ENCODE measurements at places on chromosomes 12 and 14.

DNA sequence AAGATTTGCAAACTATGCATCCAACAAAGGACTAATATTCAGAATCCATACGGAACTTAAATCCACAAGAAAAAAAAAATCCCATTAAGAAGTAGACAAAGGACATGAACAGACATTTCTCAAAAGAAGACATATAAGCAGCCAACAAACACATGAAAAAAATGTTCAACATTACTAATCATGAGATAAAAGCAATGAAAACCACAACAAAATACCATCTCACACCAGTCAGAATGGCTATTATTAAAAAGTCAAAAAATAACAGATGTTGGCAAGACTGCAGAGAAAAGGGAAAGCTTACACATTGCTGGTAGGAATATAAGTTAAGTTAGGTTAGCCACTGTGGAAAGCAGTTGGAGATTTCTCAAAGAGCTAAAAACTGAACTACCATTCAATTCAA, 16.2 kb downstream of the CDK17 start:
- no peak for DNase-seq

- DNase-seq = no peak
Observed at GRCh38 chr12:15538881-15539280, 216.6 kb downstream of the PTPRO start.

DNA sequence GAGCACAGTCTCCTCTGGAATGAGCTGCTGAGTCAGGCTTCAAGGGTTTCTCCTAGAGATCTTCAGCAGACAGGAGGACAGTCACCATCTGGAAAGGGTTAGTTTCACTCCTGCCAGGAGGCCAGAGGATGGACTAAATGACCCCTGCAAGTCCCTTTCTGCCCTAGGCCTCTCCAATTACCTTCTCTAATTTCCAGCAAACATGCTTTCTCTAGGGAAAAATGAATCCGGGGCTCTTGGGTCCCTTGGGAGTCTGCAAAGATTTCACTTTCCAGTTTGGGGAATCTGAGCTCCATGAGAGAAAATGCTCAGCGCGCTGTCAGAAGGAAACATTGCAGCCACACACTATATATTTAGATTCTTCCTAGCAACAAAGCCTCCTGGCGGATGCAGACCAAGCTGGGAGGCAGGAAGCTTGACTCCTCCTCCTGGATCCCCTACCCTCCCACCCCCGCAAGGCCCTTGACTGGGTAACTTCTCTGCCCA, 184.4 kb upstream of the CCND2 start:
- DNase-seq = no peak

GRCh38 chr12:52148464-52149181, 43.2 kb downstream of the KRT80 start:
- no peak for DNase-seq

DNA sequence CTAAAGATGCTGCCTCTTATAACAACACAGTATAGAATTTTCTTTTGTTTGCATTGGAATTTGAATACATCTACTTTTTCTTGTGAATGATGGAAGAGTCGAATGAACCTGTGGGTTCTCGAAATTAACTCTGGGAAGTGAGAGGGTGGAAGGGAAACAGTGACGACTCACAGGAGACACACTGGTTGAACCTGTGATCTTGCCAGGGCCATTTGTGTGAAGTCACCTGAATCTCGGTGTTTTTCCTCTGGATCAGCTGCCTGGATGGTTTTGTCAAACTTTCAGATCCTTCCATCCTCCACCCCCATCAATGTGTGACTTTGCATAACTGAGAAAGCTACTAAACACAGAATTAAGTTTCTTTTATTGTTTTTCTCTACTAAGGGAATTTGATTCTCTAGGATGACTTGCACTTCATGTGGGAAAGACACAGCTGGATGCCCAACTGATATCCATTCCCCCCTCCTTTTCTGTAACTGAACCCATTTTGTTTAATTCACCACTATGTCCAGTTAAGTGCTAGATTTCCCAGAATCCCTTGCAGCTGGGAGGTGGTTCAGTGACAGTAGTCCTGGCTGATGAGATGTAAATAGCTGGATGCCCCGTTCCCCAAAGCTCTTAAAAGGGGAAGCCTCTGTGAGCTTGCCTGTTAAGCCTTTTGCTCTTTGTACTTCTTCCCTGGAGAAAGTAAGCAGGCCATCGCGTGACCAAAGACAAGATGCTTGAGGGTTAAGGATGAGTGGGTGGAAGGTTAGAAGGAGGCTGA, 6.3 kb downstream of the PPFIBP1 start:
- DNase-seq = no peak

- DNase-seq = no peak
Observed at GRCh38 chr12:81086342-81086741, 8.5 kb downstream of the ACSS3 start.

- no peak for DNase-seq
Observed at GRCh38 chr14:50347521-50347920, 35.4 kb downstream of the DMAC2L start.

- no peak for DNase-seq
Observed at GRCh38 chr12:91882910-91883309, 262.7 kb downstream of the BTG1 start.

GRCh38 chr14:59360233-59360632, 104.9 kb downstream of the GPR135 start:
- no peak for DNase-seq

- no peak for DNase-seq
Observed at GRCh38 chr12:129230995-129231394, 377.7 kb downstream of the GLT1D1 start.

GRCh38 chr12:114407842-114408411, 2.0 kb upstream of the TBX5 start:
- DNase-seq = no peak

DNA sequence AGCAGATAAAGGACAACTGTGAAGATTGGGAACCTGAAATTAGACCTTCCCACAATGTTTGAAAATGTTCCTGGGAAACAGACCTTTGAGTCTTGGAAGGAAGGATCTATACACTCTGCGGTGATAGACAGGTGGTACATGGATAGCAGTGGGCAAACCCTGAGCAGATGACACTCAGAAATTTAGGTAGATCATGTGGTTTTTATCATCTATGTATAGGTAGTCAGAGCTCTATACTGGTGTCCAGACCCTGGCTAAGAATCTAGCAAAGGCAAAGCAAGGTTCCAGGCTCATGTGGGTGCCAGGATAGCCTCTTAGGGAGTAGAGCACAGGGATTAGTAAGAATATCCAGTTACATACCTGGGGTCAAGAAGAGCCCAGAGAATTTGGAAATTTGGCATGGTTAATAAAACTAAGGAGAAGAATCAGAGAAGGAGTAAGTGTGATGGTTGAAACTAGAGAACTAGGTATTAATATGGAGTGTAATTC, 331.2 kb upstream of the FBXO33 start:
- DNase-seq = no peak

- DNase-seq = no peak
Observed at GRCh38 chr14:20626274-20626673, 15.2 kb downstream of the OR6S1 start.

DNA sequence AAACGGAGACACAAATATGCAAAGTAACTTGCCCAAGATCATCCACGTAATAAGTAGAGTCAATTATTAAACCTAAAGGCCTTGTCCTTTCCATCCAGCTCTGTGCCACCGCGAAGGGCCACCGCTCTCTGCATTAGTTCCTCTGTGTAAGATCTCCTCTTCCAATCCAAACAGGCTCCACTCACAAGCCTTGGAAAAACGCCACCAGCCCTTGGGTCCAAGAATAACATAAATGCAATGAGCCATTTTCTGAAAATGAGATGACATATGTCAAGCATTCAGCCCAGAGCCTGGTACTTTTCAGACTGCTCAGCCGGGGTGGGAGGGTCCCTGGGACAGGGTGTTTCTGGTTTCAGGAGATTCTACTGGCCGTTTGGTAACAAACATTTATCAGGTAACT, 30.0 kb downstream of the DGLUCY start:
- no peak for DNase-seq

DNA sequence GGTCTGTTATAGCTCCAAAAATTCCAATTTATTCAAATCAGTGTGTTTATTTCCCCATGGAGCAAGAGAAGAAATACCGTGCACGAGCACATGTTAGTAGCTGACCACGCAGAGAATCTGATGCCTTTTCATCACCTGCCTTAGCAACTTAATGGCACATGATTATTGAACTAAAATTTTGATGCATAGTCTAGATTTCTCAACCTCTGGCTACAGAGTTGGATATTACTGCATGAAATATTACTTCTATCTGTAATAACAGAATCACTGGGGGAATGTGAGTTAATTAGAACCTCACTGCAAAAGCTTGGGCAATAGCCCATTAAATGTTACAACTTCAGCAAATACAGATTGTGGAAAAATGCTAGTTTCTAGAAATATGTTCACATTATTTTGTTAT, 335.8 kb downstream of the FLRT2 start:
- DNase-seq = no peak

DNA sequence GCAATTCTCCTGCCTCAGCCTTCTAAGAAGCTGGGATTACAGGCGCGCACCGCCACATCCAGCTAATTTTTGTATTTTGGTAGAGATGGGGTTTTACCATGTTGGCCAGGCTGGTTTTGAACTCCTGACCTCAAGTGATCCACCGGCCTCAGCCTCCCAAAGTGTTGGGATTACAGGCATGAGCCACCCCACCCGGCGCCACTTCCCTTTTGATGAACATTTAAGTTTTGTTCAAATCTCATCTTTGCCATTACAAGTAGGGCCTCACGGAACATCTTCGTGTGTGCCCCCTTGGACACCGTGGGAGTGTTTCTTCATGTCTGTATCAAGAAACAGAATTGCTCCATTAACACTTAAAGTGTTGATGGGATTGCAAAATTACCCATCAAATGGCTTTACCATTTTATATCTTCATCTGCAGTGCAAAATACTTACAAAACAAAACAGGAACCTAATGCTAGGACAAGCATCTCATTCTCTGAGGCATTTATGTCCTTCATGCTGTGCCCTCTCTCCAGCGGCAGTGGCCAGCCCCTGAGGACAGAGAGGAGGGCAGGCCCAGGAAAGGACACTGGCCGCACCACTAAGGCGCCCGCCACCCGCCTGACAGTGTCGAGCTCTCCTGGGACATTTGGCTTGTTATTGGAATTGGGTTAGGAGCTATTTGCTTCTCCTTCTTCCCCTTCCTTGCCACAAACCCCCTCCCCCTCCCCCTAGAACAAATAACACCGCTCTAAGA, 61.7 kb downstream of the RFX4 start:
- DNase-seq = no peak

DNA sequence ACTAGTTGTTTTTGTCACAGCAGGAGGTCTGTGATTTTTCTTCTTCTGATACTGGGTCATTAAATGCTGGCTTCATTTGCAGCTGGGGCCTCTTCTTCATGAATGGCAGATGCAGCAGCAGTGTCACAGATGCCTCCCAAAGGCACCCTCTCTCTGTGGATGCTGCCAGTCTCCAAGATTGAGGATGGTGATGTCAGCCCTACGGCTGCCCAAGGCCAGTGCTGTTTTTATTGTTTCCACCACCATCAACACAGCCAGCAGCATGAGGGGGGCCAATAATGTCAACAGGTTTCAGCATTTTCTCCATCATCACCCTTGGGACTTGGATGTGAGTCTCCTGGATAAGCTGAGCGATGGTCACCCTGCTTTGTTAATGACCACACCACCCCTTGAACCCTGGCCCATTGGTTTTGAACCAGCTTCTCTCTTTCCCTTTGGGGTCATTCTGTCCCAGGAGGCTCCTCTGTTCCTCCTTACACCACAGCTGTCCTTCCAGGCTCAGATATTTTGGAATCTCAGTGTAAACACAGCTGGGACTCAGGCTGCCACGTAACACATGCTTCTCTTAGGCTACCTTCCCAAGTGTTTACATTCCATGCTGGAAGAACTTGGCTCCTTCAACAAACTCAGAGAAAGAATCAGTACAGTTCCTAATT, 151.7 kb upstream of the DDHD1 start:
- no peak for DNase-seq

- DNase-seq = peak; percentile 9
Observed at GRCh38 chr14:104891664-104892530, 26.8 kb downstream of the CEP170B start.

DNA sequence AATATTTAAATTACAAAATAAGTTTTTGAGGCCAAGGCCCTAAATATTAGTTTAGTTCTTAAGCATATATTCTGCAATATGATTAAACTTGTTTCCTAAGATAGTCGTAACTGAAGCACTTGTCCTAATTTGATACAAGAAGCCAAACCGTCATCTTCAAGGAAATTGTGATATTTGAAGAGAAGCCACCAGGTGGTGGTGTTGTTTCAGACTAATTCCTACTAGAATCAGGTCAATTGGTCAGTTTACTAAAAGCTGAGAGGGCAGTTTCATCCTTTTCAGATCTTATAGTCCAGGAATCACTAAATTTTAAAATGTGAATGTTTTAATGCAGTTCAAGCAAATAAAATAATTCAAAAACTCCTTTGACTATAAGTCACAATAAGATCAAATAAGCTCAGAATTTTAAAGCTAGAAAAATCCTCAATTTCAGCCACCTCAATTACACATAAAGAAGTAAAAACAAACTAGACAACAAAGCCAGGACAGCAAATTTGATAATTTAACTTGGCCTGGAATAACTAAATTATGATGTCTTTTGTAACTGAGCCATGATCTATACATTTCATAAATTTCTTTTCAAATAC, 7.1 kb upstream of the ARL1 start:
- DNase-seq = no peak

DNA sequence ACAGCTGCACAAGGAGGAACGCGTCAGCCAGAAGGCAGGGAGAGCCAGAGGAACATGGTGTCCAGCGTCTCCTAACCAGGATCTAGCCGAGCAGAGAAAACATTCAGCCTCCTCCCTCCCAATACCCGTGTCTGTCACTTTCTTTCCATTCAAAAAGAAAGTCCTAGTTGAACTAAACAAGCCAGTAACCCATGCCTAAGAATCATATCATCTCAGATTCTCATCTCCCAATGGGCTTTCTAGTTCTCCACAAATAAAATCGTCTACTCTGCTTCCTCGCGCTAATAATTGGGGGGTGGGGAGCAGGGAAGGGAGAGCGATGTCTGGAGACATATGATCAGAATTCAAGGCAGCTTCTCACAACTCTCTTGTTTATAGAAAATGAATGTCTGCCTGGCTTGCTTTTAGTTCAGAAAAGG, 7.4 kb downstream of the NKX2-1 start:
- DNase-seq = no peak

GRCh38 chr14:76929927-76930326, 98.6 kb downstream of the IRF2BPL start:
- DNase-seq = peak; percentile 36

GRCh38 chr14:98966475-98967162, 305.4 kb downstream of the BCL11B start:
- no peak for DNase-seq
